ENCODE measurements at places on chromosomes 11 and 22.

- peak overlapping the region; percentile 97 for H3K27ac ChIP-seq
- no peaks in the 10 kb centered on the region for H3K27me3 ChIP-seq
- H3K4me3 ChIP-seq, result peak overlapping the region; percentile 1
Observed at GRCh38 chr11:62842171-62842741, 2.9 kb upstream of the WDR74 start.

DNA sequence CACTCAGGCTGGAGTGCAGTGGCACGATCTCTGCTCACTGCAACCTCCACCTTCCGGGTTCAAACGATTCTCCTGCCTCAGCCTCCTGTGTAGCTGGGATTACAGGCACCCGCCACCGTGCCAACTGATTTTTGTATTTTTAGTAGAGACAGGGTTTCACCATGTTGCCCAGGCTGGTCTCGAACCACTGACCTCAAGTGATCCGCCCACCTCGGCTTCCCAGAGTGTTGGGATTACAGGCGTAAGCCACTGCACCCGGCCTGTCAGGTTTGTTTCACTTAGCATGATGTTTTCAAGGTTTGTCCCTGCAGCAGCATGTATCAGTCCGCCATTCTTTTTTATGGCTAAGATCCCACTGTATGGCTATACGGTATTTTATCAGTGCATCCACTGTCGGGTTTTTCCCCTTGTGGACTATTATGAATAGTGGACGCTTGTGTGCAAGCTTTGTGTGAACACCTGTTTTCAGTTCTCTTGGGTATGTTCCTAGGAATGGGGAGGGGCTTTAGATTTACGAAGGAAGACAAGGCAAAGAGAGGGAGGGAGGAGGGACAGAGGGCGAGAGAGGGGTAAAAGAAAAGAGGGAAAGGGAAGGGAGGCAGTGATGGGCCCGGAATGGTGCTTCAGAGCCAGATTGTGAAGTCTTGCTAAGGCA is 13.9 kb upstream of the CDC42EP2 start:
- peaks cover 14% of the 10 kb centered on the region for H3K36me3 ChIP-seq
- H3K4me3 ChIP-seq, result no peak overlapping the region
- peaks cover 46% of the 10 kb centered on the region for H3K4me1 ChIP-seq
- no peaks in the 10 kb centered on the region for H3K27me3 ChIP-seq
- no peak for DNase-seq

GRCh38 chr22:49372530-49373288 is 455.0 kb downstream of the BRD1 start:
- no peaks in the 10 kb centered on the region for H3K36me3 ChIP-seq
- H3K27ac ChIP-seq, result no peak overlapping the region
- no peak for DNase-seq
- no peaks in the 10 kb centered on the region for H3K27me3 ChIP-seq
- no peaks in the 10 kb centered on the region for H3K4me1 ChIP-seq

GRCh38 chr11:2529173-2529572 is 84.4 kb downstream of the KCNQ1 start:
- DNase-seq, result no peak
- H3K27me3 ChIP-seq, result no peaks in the 10 kb centered on the region
- H3K27ac ChIP-seq, result no peak overlapping the region
- no peak overlapping the region for H3K4me3 ChIP-seq

DNA sequence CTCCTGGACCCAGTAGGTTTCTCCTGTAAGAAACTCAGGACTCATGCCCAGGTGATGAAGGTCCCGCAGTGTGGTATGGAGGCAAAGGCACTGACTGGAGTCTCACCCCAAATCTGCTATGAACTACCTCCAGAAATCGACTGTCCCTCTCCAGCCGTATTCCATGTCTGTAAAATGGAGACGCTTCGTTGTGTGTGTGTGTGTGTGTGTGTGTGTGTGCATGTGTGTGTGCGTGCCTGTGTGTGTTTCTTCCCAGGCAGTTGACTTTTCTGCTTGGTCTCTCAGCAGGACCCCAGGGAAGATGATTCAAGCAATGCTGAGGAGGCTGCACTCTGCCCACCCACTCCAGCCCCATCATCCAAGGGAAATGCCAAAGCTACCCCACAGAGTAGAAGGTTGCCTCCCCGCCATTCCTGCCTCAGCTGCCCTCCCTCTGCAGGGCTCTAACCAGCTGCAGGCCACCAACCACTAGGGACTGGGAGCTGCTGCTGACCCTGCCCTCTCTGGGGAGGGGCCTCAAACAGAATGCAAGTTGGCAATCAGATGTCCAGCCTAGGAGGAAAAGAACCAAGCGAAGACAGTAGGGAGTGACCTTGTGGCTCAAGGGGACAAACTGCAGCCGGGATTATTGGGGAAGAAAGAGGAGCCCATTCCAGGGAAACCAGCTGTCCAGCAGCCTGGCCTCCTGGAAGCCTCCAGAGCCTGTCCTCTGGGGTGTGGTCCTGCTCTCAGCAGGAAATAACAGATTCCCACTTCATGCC is 56.2 kb downstream of the SLC22A12 start:
- no peak overlapping the region for H3K27ac ChIP-seq
- H3K4me3 ChIP-seq, result no peak overlapping the region
- no peak for DNase-seq
- H3K36me3 ChIP-seq, result no peaks in the 10 kb centered on the region

GRCh38 chr11:19952116-19952605 is 208.1 kb downstream of the DBX1 start:
- H3K27me3 ChIP-seq, result no peaks in the 10 kb centered on the region
- H3K4me1 ChIP-seq, result peaks cover 18% of the 10 kb centered on the region
- peaks cover 13% of the 10 kb centered on the region for H3K36me3 ChIP-seq
- H3K27ac ChIP-seq, result no peak overlapping the region
- DNase-seq, result peak; percentile 26
- H3K4me3 ChIP-seq, result no peak overlapping the region

GRCh38 chr11:67118181-67118766 is 789 bp upstream of the KDM2A start:
- DNase-seq, result no peak
- no peaks in the 10 kb centered on the region for H3K36me3 ChIP-seq
- no peaks in the 10 kb centered on the region for H3K27me3 ChIP-seq
- peak overlapping the region; percentile 78 for H3K27ac ChIP-seq
- peak overlapping the region; percentile 17 for H3K4me3 ChIP-seq

DNA sequence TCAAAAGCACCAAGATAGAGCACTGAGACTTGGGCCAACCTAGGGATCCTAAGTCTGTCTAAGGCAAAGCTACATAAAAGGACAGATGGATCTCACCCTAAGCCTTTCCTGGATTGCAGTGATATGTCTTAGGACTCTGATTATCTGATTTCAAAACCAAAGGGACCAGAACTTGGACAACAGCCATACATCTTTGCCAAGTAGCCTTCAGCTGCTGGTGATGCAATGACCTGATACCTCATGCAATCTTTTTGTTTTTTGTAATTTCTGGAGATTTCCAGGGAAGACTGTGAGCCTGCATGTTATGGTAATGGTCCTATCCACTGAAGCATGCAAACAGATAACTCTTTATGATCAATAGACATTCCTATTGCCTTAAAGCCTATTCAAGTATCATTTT is 230.4 kb upstream of the MTNR1B start:
- H3K4me1 ChIP-seq, result no peaks in the 10 kb centered on the region
- H3K36me3 ChIP-seq, result no peaks in the 10 kb centered on the region
- H3K27me3 ChIP-seq, result no peaks in the 10 kb centered on the region
- H3K27ac ChIP-seq, result no peak overlapping the region
- no peak overlapping the region for H3K4me3 ChIP-seq

DNA sequence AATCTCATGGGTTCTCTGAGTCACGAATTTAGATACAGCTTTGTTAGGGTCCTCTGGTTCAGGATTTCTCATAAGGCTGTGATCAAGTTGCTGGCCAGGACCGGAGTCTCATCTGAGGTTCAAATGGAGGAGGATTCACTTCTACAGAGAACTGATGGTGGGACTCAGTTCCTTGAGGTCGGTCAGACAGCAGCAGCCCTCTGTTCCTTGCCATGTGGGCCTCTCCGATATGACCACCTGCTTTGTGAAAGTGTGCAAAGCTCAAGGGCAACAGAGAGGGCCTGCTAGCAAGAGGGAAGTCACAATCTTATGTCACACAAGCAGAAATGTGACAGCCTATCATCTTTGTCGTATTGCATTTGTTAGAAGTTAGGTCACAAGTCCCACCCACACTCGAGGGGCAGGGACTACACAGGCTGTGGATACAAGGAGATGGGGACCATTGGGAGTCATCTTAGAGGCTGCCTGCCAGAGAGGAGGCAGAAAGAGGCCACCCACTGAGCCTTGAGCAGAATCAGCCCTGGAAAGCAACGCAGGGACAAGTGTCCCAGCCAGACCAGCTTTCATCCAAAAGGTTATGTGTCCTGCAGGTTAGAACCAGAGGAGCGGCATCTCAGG is 34.5 kb downstream of the RPUSD4 start:
- H3K27me3 ChIP-seq, result no peaks in the 10 kb centered on the region
- H3K4me3 ChIP-seq, result no peak overlapping the region
- no peaks in the 10 kb centered on the region for H3K36me3 ChIP-seq
- H3K27ac ChIP-seq, result no peak overlapping the region

- H3K27ac ChIP-seq, result no peak overlapping the region
- no peak for DNase-seq
- no peaks in the 10 kb centered on the region for H3K4me1 ChIP-seq
- H3K4me3 ChIP-seq, result no peak overlapping the region
Observed at GRCh38 chr22:17375914-17376614, 6.8 kb downstream of the CECR2 start.

- H3K27ac ChIP-seq, result no peak overlapping the region
- no peak for DNase-seq
- no peaks in the 10 kb centered on the region for H3K36me3 ChIP-seq
- H3K27me3 ChIP-seq, result peaks cover 8% of the 10 kb centered on the region
- no peaks in the 10 kb centered on the region for H3K4me1 ChIP-seq
Observed at GRCh38 chr11:2265396-2265795, 5.0 kb downstream of the ASCL2 start.

DNA sequence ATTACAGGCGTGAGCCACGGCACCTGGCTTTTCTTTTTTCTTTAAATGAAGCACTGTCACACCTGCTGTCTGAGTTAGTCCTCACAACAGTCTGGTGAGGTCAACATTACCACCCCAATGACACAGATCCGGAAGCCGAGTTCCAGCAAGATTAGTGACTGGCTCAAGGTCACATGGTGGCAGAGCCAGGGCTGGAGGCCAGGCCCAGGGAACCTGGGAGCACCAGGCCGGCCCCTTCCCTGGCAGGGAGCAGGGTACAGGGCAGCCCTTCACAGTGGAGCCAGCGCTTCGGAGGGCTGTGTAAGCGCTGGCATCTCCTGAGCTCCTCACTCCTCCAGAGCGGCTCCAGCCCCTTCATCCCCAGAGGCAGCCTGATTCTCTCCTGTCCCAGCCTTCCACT is 118.7 kb downstream of the ST3GAL4 start:
- no peaks in the 10 kb centered on the region for H3K36me3 ChIP-seq
- no peaks in the 10 kb centered on the region for H3K4me1 ChIP-seq
- no peaks in the 10 kb centered on the region for H3K27me3 ChIP-seq
- no peak overlapping the region for H3K4me3 ChIP-seq

GRCh38 chr11:1847926-1848639 is 4.8 kb upstream of the LSP1 start:
- no peak for DNase-seq
- no peaks in the 10 kb centered on the region for H3K4me1 ChIP-seq
- no peak overlapping the region for H3K4me3 ChIP-seq
- H3K27ac ChIP-seq, result no peak overlapping the region

GRCh38 chr11:46273511-46274205 is 3.8 kb upstream of the CREB3L1 start:
- peak overlapping the region; percentile 60 for H3K27ac ChIP-seq
- no peak for DNase-seq
- no peaks in the 10 kb centered on the region for H3K27me3 ChIP-seq
- H3K4me1 ChIP-seq, result peaks cover 17% of the 10 kb centered on the region
- no peak overlapping the region for H3K4me3 ChIP-seq
- H3K36me3 ChIP-seq, result no peaks in the 10 kb centered on the region

GRCh38 chr11:9231848-9232177 is 33.3 kb downstream of the DENND5A start:
- peak overlapping the region; percentile 6 for H3K4me3 ChIP-seq
- no peaks in the 10 kb centered on the region for H3K36me3 ChIP-seq
- peak; percentile 75 for DNase-seq
- peaks cover 6% of the 10 kb centered on the region for H3K4me1 ChIP-seq

GRCh38 chr22:29255064-29255621 is 12.6 kb downstream of the RHBDD3 start:
- H3K27ac ChIP-seq, result no peak overlapping the region
- H3K36me3 ChIP-seq, result no peaks in the 10 kb centered on the region
- H3K4me3 ChIP-seq, result no peak overlapping the region
- no peaks in the 10 kb centered on the region for H3K27me3 ChIP-seq
- no peak for DNase-seq
- H3K4me1 ChIP-seq, result no peaks in the 10 kb centered on the region

- H3K4me3 ChIP-seq, result no peak overlapping the region
- H3K36me3 ChIP-seq, result no peaks in the 10 kb centered on the region
- peak; percentile 79 for DNase-seq
- H3K27me3 ChIP-seq, result no peaks in the 10 kb centered on the region
Observed at GRCh38 chr11:92894197-92894596, 75.3 kb upstream of the MTNR1B start.

GRCh38 chr11:1826552-1827094 is 8.2 kb upstream of the SYT8 start:
- H3K27me3 ChIP-seq, result peaks cover 4% of the 10 kb centered on the region
- H3K4me1 ChIP-seq, result peaks cover 8% of the 10 kb centered on the region

DNA sequence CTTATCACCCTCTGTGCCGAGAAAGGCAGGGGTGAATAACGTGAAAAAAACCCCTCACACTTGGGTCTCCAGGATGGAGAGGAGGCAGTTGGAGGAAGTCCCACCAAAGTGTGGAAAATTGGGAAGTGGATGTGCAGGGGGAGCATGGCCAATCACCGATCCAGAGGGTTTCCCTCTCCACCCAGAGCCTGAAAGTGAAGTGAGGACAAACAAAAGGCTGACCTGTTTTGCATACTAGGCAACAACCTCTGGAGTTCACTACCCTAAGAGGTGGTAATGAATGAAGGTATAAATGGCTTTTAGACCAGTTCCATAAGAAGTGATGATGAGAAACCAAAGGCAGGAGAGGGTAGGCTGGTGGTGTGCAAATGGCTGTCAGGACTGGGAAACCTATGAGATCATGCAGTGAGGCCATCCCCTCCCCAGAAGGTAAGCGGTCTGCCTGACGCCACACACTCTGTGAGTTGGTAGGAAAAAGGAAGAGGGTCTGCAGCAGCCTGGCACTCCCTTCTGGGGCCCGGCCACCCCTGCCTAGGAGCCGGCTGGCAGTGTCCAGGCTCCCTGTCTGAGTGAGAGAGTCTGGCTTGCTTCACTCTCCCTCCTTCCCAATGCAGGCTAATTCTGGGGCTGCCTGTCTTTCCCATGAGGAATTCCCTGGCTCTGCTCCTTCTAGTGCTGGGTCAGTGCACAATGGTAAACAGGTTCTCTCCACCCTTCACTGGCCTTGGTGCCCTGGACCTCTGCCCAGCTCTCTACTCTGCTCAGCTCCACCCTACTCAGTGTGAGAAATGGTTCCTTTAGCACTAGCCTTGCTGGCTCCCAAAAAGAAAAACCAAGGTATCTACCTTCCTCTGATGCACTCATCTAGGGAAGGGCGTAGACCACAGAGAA is 15.6 kb downstream of the TBC1D10A start:
- DNase-seq, result peak; percentile 78
- H3K27ac ChIP-seq, result peak overlapping the region; percentile 49
- H3K4me3 ChIP-seq, result no peak overlapping the region
- no peaks in the 10 kb centered on the region for H3K36me3 ChIP-seq
- H3K4me1 ChIP-seq, result peaks cover 32% of the 10 kb centered on the region

GRCh38 chr11:78030429-78031325 is 7.6 kb upstream of the KCTD14 start:
- H3K27ac ChIP-seq, result no peak overlapping the region
- H3K36me3 ChIP-seq, result no peaks in the 10 kb centered on the region
- no peaks in the 10 kb centered on the region for H3K27me3 ChIP-seq
- DNase-seq, result peak; percentile 70

GRCh38 chr11:118436639-118437207 is 431 bp downstream of the KMT2A start:
- no peaks in the 10 kb centered on the region for H3K36me3 ChIP-seq
- H3K27ac ChIP-seq, result peak overlapping the region; percentile 79
- peak overlapping the region; percentile 91 for H3K4me3 ChIP-seq
- H3K4me1 ChIP-seq, result peaks cover 10% of the 10 kb centered on the region
- no peaks in the 10 kb centered on the region for H3K27me3 ChIP-seq
- DNase-seq, result peak; percentile 21
